ENCODE measurements at places on chromosomes 16 and 17. TPM values are rescaled to one million over a fixed set of nuclear protein-coding genes. Genes with fewer than 3 reads are reported as not detected.

The MYH1 gene
- total RNA-seq: not detected

The KCNH4 gene
- total RNA-seq: under 0.01 TPM

The GGNBP2 gene
- total RNA-seq: 177 TPM

The TM4SF5 gene
- total RNA-seq: not detected

The IGSF6 gene
- 13.9 TPM for total RNA-seq

The SRSF1 gene
- 127 TPM for total RNA-seq

The GOSR2 gene
- 27.5 TPM for total RNA-seq

The GPR179 gene
- 0.10 TPM for total RNA-seq

The RPL26 gene
- total RNA-seq: 6,688 TPM

The CCL8 gene
- total RNA-seq: not detected

The PNMT gene
- total RNA-seq: not detected

The CFAP52 gene
- not detected for total RNA-seq

Measured in mononuclear cell (primary cell).